HuH-7.5 (cell line): ENCODE measurements at places on chromosomes 2 and 18.

DNA sequence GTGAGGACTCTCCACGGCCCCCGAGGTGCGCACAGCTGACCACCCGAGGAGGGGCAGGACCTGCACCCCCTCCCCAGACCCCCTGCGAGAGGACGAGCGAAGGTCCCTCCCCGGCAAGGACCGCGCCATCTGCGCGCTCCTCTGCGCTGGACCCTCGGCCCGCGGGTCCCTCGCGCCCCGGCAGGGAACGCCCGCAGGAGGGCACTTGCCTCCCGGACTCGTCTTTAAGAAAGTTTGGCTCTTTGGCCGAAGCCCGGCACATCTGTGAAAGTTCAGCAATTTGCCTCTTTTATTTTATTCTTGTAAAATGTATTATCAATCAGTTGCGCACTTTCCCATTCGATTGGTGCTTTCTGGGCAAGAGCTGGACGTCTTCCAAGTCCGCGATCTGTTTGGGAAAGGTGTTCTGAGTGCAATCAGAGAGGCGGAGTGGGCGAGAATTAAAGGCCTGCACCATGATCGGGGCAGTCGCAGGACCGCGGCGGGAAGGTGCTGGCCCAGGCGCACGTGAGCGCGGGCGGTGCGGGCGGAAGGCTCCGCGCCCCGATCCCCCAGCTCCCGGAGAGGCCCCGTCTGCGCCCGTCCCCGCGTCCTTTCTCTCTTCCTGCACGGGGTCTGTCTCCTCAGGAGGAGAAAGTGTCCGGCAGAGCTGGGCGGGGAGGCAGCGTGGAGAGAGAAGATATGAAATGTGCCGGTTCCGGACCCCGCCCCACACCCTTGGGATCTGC, 1.6 kb upstream of the ALKAL2 start:
- DNase-seq, result no peak

DNA sequence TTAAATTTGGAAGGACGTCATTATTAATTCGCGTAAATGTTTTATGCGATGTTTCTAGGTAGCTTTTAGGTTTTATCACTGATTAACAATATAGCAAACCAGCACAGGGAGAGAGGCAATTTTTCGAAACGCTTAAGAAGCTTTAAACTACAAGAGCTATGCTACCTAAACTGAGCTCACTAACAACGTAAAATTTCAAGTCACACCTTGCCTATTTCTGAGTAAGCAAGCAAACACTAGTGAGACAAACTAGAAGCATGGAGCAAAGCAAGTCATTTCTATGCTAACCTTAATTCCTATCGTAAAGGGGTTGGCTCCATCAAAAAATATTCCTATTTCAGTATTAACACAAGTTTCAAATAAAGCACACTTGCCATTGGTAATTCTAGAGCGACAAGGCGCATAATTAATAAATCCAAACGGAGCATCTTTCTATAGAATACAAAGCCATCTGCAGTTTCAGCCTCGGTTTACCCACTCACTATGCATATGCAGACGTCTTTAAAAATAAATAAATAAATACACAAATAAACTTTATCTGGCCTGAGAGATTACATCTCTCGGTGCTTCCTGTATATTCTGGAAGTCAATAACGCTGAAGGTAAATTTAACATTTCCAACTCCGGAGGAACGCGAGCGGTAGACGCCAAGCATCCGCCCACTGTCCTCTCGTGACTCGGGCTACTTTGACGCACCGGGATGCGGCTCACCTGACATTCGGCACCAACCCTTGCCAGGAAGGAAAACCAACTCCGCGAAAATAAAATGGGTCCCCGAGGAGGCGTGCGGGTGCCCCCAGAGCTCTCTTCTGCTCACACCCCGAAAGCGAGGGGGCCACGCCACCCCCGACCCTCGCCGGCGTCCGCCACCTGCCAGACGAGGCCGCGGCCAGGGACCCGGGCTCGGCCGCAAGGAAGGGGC, 947 bp downstream of the ITSN2 start:
- DNase-seq, result no peak

DNA sequence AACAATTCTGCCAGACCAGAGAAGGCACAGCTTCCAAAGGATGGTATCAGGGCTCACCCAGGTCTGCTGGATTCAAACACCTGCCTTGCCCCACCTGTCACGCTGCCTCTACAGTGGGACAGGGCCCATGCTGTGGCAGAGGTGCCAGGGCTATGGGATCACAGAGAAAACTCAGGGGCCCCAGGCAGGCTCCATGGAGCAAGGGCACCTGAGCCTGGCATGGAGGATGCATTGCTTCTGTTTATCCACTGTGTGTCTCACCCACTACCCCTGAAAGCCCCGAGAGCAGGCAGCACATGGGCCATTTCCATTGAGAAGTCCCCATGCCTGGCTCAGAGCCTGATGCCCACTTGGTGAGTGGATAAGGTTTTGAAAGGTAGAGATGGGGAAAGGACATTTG, 76.0 kb downstream of the TNS1 start:
- DNase-seq, result no peak

GRCh38 chr2:188984065-188984491, 9.9 kb downstream of the COL3A1 start:
- DNase-seq, result no peak

DNA sequence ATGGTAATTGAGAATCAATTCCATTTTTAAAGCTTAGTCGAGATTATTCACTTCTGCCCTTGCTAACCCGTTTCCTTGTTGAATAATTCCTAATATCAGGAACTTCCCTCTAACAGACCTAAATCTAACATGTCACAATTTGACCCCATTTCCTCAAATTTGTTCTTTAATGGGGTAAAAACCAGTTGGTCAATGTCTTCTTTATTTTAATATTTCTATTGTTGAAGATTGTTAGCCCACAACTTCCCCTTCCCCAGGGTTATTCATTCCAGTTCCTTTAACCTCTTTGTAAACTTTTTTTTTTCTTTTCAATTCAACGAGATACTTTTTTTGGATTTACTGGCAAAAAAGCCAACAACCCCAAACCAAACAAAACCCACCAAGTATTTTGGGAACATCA, 7.3 kb downstream of the TNFRSF11A start:
- no peak for DNase-seq

DNA sequence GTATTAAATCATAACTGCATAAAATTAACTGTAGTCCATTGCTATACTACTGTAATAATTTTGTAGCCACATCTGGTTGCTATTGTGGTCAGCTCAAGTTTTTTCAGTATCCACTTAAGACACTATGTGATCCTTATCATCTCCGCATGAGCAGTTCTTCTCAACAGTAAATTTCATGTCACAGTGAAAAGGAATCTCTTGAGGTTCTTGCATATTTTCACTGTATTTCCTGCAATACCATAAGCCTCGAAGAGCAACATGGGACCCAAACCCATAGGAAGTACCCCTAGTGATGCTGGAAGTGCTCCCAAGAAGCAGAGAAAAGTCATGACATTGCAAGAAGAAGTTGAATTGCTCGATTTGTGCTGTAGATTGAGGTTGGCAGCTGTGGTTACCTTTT, 86.7 kb downstream of the LDLRAD4 start:
- DNase-seq, result no peak

- no peak for DNase-seq
Observed at GRCh38 chr2:48900321-48901014, 144.9 kb upstream of the LHCGR start.
